Stimulated activated CD8-positive, alpha-beta memory T cell treated with anti-CD3 and anti-CD28 coated beads, Interleukin-12 subunit alpha, Interleukin-12 subunit beta, amount 100 ng/mL, for 1 hour (primary cell): ENCODE measurements at places on chromosomes 1 and 21.

DNA sequence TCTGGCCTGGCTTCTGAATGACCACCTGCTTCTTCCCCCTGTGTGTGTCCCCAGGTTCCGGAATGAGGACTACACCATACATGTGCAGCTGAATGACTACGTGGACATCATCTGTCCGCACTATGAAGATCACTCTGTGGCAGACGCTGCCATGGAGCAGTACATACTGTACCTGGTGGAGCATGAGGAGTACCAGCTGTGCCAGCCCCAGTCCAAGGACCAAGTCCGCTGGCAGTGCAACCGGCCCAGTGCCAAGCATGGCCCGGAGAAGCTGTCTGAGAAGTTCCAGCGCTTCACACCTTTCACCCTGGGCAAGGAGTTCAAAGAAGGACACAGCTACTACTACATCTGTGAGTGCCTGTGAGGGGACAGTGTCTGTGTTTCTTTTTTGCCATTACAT is 3.6 kb downstream of the EFNA1 start:
- DNase-seq, result no peak

DNA sequence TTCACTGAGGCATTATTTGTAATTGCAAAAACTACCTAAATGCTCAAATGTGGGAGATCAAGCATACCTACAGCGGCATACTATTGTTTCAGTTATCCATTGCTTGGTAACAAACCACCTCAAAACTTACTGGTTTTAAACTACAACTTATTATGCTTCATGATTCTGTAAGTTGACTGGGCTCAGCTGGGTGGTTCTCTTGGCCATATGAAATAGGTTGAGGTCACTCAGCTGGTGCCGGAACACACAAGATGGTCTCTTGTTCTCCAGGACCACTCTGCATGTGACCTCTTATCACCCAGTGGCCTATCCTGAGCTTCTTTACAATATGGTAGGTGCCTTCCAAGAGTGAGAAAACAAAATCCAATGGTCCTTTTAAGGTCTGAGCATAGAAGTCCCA is 195.4 kb upstream of the FGGY start:
- no peak for DNase-seq

GRCh38 chr1:92934395-92935378 is 26.6 kb downstream of the DIPK1A start:
- DNase-seq, result no peak

- no peak for DNase-seq
These were observed 8.0 kb downstream of the MED8 start for GRCh38 chr1:43381612-43382011.

DNA sequence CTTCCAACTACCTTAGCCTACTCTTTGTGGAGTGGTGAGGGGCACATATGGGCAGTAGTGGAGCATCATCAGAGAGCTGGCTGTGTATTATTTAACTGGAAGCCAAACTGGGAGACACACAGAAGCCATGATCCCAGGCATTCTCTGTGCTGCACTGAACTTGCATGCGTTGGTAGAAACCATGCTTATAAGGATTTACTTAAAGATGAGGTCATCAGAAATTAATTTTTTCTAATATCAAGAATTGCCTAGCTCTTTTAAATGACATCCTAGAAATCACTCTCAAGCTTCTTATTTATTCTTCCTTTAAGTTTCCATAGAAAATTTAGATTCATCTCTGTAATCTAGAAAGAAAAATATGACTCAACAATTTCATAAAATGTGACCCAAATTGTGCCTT is 136.2 kb downstream of the KCNK1 start:
- DNase-seq, result no peak
